ENCODE measurements at places on chromosomes 16 and 17.

- peak; percentile 13 for DNase-seq
Measured at GRCh38 chr17:61408151-61409041, 8.8 kb downstream of the TBX2 start.

DNA sequence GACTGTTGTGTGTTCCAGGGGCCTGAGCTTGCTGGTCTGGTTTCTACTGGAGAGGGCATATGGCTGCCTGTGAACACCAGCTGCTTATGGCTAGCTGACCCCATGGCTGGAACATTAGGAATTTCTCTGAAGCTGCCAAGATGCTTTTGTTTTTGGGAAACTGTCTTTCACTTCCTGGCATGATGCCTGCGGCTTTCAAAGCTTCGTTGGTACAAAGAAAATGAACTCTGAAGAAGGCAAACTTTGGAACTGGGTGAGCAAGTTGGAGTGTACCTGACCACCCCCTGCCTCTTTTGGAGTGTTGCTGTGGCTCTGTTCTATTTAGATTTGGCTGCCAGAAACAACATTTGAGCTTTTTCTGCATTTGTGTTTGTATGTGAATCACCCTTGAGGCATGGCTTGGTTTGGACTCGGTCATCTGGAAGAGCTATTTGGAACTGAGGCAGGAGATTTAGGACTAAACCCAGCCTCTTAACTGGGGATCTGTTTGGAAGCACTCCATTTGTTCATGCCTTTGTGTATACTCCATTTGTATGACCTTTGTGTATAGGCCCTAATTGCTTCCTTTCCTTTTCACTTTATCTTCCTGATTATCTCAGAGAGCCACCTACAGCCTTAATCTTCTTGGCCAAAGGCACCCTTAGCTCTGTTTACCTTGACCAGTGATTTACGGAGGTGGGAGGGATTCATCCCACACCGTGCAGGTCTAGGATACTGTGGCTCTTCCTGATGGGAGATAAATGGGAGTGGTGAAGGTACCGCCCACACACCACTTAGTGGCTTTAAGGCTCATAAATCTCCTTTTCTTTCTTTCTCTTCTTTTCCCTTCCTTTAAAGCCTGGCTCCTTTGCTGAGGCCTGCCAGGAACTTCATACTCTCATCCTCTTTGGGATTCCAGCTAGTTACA, 7.3 kb upstream of the CPHXL start:
- peak; percentile 70 for DNase-seq

- DNase-seq: no peak
Measured at GRCh38 chr16:84750575-84750974, 50.8 kb downstream of the USP10 start.

DNA sequence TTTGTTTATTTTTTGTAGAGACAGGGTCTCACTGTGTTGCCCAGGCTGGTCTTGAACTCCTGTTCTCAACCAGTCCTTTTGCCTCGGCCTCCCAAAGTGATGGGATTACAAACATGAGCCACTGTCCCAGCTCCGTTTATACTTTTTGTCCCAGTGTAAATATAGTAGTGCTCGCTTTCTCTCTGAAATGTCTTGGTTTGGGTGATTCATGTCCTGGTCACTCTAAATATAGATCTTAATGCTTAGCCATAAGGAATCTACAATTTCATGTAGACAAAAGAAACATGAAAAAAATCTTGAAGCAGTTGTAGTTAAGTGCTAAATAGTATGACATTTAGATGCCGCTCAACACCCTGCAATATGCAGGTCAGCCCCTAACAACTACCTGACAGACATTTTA, 126.9 kb downstream of the KATNIP start:
- DNase-seq: no peak

All from WERI-Rb-1 (cell line).